ENCODE measurements at places on chromosomes 5 and 9.

- no peak for DNase-seq
Observed at GRCh38 chr5:18281947-18282581, 647.8 kb downstream of the TAF11L14 start.

DNA sequence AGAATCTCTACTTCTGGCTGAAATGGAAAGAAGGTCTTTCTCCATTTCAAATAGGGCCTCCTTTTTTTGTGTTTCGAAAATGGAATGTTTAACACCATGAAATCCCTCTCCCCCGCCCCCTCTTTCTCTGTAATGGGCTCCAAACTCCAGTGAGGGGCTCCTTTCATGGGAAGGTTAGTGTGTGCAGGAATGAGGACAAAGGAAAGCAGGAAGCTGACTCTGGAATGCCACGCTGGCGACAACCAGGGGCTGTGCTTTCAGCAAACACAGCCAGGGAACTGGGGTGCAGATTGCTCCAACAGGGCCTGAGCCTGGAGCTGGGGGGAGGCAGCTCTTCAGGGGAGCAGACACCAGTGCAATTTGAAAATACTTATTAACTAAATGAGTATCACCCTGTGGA, 82.8 kb downstream of the CRB2 start:
- DNase-seq: no peak

DNA sequence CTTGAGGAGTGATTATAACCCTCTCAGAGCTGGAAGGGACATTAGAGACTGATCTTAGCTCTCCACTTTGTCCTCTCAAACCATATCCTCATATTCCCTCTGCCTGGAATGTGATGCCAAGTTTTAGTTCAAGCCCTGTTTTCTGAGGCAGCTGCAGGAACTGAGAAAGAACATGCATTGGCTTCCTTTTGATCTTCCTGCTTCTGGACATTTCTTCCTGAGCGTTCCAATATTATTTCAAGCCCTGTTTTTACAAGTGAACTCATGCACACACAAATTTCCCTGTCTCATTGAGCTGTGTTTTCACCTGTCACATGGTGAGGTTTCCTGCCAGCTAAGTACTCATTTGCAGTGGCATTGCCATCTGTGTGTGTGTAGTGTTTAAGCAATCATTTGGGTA, 17.0 kb downstream of the FOCAD start:
- no peak for DNase-seq

GRCh38 chr9:132026932-132027585, 52.6 kb downstream of the MED27 start:
- DNase-seq: no peak

- no peak for DNase-seq
Observed at GRCh38 chr9:76759732-76760131, 4.5 kb upstream of the PCA3 start.

DNA sequence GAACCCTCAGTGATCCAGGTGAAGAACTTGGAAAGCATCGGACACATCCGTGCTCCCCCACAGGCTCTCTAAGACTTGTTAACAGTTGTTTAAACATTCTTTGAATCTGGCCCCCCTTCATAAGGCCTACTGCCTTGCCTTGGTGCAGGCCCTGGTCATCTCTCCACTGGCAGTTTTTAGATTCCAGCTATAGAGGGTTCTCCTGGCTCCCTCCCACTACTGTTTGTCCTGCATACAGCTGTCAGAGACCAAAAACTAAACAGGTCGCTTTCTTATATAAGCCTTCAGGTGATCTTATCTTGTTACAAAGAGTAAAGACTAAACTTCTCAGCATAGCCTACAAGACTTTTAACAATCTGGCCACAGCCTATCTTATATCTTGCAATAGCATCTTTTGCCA, 32.3 kb downstream of the NRG2 start:
- DNase-seq: no peak

GRCh38 chr9:91162784-91163443, 198.8 kb downstream of the AUH start:
- DNase-seq: no peak

DNA sequence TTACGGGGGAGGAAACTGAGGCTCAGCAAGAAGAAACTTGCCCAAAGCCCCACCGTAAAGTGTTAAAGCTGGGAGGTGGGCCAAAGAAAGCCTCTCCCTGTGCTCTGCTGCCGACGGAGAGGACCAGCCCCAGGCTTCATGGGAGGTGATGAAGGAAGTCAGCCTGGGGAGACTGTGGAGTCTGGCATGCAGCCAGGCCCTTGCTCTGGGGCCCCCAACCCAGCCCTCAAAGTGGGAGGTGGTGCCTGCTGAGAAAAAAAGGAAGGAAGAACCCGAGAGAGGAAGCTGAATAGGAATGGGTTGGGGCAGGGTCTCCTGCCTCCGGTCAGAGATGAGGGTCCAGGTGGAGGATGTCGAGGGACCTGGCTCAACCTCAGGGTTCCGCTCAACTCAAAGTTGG, 3.8 kb downstream of the RNF44 start:
- no peak for DNase-seq

GRCh38 chr5:143362664-143363227, 40.7 kb downstream of the NR3C1 start:
- no peak for DNase-seq

- no peak for DNase-seq
Observed at GRCh38 chr9:120424248-120424647, 155.7 kb downstream of the CDK5RAP2 start.

DNA sequence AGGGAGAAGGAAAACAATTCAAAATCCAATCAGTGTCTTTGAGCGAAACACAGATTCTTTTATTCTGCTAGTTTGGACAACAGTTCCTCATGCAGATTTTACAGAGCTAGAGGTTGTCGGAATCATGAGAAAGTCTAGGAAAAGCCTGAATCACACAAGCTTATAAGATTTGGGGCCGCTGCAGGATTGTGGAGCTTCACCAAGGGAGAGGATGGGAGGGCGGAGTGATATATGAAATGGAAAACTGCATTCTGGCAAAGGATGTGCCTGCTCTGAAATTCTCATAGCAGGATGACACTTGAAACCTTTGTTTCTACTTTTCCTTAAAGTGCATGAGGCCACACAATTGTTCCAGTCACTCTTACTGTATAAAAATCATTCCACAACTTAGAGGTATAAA, 134.3 kb downstream of the OR2K2 start:
- no peak for DNase-seq

DNA sequence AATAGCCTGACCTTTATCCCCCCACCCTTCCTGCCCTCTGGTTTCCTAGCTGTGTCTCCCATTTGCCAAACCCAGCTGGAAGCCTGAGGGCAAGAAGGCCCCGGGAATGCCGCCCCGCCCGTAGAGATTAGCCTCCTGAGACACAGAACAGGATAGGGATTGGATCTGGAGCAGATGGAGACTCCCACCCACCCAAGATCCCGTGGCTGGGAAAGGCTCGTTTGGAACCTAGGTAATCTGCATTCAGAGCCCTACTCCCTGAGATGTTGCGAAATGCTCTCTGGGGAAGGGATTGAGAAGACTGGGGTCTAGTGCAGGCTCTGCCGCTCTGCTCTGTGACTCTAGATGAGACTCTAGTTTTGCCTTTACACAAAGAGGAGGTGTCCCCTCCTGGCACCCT, 10.9 kb downstream of the AQP3 start:
- DNase-seq: no peak

GRCh38 chr5:109141222-109142200, 268.3 kb downstream of the PJA2 start:
- no peak for DNase-seq

- DNase-seq: no peak
Observed at GRCh38 chr9:2663461-2664173, 42.0 kb downstream of the VLDLR start.

DNA sequence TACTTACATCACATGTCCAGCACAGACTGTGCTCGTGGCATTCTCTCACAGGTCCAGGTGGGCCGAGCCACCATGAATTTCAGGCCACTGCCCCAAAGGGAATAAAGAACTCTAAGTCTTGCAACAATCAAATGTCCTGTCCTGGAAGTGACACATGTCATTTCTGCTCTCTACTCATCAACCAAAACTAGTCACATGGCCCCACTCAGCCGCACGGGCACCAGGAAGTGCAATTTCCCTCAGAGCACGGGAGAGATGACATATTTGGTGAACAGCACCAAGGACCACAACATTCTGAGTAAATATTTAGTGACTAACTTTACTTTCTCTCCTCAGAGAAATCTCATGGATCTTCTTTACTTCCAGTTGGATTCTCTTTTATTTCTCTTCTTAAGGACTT, 131.1 kb upstream of the TUT7 start:
- DNase-seq: no peak

GRCh38 chr5:35438288-35438687, 179.4 kb upstream of the SPEF2 start:
- DNase-seq: no peak

DNA sequence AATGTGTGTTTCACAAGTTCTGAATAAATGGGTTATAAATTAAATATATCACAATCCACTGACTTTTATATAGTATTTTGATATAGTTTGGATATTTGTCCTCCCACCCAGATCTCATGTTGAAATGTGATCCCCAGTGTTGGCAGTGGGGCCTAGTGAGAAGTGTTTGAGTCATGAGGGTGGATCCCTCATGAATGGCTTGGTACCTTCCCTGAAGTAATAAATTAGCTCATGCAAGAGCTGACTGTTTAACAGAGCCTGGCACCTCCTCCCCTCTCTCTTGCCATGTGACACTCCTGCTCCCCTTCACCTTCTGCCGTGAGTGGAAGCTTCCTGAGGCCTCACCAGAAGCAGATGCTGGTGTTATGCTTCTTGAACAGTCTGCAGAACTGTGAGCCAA, 127.9 kb upstream of the PALM2AKAP2 start:
- DNase-seq: no peak

- no peak for DNase-seq
Observed at GRCh38 chr5:127028822-127029457, 1.4 kb downstream of the MARCHF3 start.

- no peak for DNase-seq
Observed at GRCh38 chr5:114952876-114953275, 216.8 kb downstream of the TRIM36 start.

GRCh38 chr5:151058891-151059489, 21.8 kb downstream of the TNIP1 start:
- DNase-seq: no peak

- no peak for DNase-seq
Observed at GRCh38 chr9:75053869-75054268, 25.8 kb upstream of the CARNMT1 start.

Measured in activated CD8-positive, alpha-beta memory T cell treated with anti-CD3 and anti-CD28 coated beads for 1 hour (primary cell).